ENCODE measurements at places on chromosomes 13 and 19.
A peak's percentile ranks its signal among the peaks of the same experiment; 100 is the strongest.

GRCh38 chr13:23644126-23644419 lies 73.9 kb downstream of the TNFRSF19 start:
- DNase-seq = no peak

DNA sequence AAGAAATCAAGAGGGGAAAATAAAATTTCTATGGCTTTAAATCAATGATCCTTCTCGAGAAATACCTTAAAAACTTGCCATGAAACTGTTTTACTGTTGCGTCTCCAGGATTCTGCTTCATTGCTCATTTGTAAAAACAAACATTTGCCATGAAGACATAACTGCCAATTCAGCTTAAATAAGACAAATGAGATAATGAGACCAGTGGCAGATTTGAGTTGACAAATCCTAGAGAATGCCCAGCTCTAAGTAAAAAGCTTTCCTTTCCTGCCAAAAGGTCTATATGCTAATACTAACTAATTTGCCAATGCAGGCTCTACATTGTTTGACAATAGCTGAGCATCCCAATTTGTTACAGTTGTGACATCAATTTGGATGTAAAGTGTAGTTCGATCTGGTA lies 400.5 kb upstream of the PCDH9 start:
- no peak for DNase-seq

GRCh38 chr19:21052902-21053301 lies 29.1 kb upstream of the ZNF714 start:
- DNase-seq = no peak

GRCh38 chr19:58338825-58339558 lies 12.2 kb downstream of the ZSCAN22 start:
- no peak for DNase-seq

- DNase-seq = no peak
Measured at GRCh38 chr19:6271251-6271650, 8.5 kb downstream of the MLLT1 start.

GRCh38 chr19:47240996-47241918 lies 10.3 kb upstream of the BBC3 start:
- DNase-seq = peak; percentile 90

DNA sequence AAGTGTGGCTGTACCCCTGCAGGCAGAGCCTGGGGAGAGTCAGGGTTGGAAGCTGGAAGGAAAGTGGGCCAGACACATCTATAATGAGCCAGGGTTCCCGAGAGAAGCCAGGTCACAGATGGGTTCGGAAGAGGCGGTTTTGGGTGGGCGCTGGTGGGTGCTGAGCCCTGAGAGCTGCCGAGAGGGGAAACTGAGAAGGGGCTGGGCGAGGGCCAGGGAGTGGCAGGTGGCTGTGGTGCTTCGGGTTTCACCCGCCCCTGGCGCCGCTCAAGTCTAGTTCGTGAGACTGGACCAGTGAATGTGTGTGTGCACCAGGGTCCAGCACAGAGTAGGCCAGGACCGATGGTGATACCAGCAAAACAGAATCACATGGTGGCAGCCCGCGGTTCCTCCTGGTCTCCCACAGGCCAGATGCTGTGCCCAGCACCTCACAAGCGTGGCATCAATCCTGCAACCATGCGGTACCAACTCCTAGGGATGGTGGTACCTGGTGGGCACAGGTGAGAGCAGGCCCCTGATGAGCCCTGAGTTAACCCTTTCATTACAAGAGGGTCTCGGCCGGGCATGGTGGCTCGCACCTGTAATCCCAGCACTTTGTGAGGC lies 1.8 kb upstream of the LRRC4B start:
- no peak for DNase-seq

- no peak for DNase-seq
Measured at GRCh38 chr19:13987101-13987890, 18.8 kb downstream of the RFX1 start.

DNA sequence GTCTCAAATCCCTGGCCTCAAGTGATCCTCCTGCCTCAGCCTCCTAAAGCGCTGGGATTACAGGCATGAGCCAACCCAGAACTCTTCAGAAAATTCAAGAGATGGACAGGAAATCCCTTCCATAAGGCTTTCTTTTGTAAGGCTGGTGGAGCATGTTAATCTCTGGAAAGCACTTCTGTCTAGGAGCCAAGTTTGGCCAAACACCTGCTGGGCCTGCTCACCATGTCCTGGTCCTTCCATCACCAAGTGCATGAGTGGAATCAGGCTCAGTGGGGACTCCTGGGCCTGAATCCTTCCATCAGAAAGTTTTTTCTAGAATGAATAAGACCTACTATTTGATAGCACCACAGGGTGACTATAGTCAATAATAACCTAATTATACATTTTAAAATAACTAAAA lies 148.0 kb downstream of the DCLK1 start:
- DNase-seq = no peak

- no peak for DNase-seq
Measured at GRCh38 chr19:55261671-55262126, 2.9 kb upstream of the PPP6R1 start.

DNA sequence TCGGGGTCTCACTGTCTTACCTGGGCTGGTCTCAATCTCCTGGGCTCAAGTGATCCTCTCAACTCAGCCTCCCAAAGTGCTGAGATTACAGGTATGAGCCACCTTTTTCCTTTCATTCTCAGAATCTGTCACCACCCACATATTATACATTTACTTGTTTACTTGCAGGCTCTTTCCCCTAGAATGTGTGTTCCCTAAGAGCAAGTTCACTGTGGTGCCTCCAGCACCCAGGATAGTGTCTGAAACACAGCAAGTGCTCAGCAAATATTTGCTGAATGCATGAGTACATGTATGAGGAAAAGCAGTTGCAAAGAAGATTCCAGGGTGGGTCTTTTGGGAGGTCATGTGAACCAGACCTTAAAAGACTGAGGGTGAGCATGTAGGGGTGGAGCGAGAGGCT lies 96.8 kb downstream of the RGCC start:
- DNase-seq = no peak

- DNase-seq = no peak
Measured at GRCh38 chr13:37966266-37966665, 96.7 kb upstream of the TRPC4 start.

Data from effector CD4-positive, alpha-beta T cell (primary cell).